ENCODE measurements at places on chromosomes 11 and 22.

DNA sequence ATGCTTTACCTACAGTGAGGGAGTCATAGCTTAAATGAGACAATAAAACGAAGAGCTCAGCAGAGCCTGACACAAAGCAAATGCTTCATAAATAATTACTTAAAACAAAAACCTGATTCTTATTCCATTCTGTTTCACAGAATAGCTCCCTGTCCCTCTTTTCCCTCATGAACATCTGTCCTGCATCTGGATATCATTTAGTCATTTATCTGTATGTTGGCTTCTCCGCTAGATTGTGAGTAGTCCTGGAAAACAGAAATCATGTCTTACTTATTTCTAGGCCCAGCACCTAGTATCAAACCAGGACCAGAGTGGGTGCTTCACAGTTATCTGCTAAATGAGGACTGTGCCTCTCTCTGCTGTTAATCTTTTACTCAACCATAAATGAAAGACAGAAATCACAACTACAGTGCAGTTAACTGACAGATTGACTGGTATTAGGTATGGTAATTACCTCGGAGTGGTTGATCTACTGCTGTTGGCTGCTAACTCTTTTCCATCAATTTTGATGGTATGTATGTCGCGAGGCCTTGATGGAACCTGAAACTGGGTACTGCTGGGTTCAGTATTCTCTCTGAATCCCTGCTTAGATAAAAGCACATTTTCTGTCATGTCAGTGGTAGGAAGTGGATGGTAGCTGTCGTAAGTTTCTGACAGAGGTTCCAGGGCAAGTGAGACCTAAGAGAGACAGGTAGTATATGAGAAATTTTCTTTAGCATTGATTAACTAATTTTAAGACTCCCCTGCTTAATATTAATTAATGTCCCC lies 31.5 kb downstream of the C2CD3 start:
- DNase-seq = no peak

DNA sequence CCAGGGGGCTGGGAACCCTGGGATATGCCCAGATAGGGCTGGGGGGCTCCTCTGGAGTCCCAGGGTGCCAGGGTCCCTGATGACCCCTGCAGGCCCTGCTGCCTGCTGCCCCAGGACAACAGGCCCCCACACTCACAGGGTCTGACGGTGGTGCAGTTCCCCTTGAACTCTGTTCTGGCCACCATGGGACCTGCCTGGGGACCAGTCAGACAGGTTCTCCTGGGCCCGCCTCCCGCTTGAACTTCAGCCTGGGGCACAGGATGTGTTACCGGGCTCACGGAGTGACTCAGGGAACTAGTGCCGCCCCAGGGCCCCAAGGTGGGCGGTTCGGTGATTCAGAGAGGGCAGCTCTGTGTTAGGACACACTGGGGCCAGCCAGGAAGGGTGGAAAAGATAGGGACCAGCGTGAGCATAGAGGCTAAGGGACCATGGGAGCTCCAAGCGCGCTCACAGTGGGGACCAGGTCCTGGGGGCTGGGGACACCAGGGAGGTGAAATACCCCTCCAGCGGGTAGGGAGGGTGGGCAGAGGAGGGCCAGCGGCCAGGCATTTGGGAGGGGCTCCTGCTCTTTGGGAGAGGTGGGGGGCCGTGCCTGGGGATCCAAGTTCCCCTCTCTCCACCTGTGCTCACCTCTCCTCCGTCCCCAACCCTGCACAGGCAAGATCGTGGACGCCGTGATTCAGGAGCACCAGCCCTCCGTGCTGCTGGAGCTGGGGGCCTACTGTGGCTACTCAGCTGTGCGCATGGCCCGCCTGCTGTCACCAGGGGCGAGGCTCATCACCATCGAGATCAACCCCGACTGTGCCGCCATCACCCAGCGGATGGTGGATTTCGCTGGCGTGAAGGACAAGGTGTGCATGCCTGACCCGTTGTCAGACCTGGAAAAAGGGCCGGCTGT lies 21.5 kb upstream of the TXNRD2 start:
- DNase-seq = no peak

- no peak for DNase-seq
Measured at GRCh38 chr11:26953770-26954392, 40.0 kb upstream of the FIBIN start.

DNA sequence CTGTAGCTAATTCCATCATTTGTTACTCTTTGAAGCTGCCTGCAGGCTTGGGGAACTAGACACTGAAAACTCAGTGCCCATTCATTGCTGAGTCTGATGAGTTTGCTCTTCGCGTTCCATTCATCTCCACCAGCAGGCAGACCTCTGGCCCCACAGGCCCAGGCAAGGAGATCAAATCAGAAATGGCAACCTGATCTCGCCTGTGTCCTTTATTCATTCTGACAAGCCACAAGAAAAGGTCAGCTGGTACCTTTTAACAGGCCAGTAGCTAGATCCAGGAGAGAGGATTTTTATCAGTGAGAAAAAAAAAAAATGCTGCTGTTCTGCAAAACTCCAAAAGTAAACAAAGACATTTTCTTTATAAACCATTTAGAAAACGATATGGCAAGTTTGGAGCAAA lies 742.5 kb downstream of the ETS1 start:
- no peak for DNase-seq

GRCh38 chr22:37126383-37126782 lies 16.9 kb upstream of the TMPRSS6 start:
- DNase-seq = no peak

Data from activated effector memory CD4-positive, alpha-beta T cell treated with Interleukin-2 at 50 U/mL for 16 hours (primary cell).